Mucosa of gallbladder (tissue), 1 donor: ENCODE measurements at places on chromosomes 5 and 9. TPM values are rescaled to one million over a fixed set of nuclear protein-coding genes. Genes with fewer than 3 reads are reported as not detected.

The GRXCR2 gene
- total RNA-seq, result not detected

The SPINK7 gene
- not detected for total RNA-seq

The SPATA31C1 gene
- not detected for total RNA-seq

The WDR38 gene
- not detected for total RNA-seq

The C6 gene
- total RNA-seq, result 41.8 TPM

The PCSK5 gene
- total RNA-seq, result 78.9 TPM

The FRMD3 gene
- 3.6 TPM for total RNA-seq

The ORM2 gene
- total RNA-seq, result 2.8 TPM

The SLCO6A1 gene
- total RNA-seq, result not detected

The DDX4 gene
- total RNA-seq, result not detected
